ENCODE measurements at places on chromosomes 1 and 21. TPM values are rescaled to one million over a fixed set of nuclear protein-coding genes. Genes with fewer than 3 reads are reported as not detected.

GRCh38 chr1:3703786-3704371 is 48.4 kb upstream of the CCDC27 start:
- DNase-seq = no peak

DNA sequence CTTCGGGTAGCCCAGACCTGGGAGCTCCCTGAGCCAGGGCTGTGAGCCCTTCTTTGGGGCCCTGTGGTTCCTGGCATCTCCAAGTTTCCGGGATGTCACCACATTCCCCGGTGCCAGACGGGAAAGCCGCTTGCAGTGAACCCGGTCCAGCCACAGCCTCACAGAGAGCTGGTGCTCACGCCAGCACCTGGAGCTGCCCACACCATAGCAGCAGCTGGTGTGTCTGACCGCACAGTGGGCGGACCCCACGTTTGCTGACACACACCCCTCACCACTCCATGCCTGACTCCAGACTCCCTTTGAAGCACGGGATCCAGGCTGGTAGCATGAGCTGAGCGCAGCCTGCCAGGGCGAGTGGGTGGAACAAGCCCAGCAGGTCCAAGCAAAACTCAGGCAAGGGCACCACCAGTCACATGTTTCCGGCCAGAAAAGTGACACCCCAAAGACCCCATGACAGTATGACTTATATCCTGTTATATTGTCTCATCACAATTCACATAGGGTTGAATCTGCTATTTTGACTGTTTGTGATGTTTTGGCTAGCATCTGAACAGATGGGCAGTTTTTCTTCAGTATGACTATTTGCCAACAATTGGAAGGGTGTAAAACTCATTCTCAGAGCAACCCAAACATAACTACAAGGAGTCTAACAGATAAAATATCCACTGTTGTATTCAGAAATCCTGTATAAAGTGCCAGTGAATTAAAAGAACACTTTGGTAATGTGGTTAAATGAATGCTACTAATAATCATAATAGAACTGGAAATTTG is 285.4 kb downstream of the SMYD3 start:
- no peak for DNase-seq

GRCh38 chr1:247933989-247934388 is 9.3 kb downstream of the OR2AJ1 start:
- DNase-seq = no peak

- DNase-seq = no peak
These were observed 8.1 kb upstream of the NTNG1 start for GRCh38 chr1:107132780-107133179.

DNA sequence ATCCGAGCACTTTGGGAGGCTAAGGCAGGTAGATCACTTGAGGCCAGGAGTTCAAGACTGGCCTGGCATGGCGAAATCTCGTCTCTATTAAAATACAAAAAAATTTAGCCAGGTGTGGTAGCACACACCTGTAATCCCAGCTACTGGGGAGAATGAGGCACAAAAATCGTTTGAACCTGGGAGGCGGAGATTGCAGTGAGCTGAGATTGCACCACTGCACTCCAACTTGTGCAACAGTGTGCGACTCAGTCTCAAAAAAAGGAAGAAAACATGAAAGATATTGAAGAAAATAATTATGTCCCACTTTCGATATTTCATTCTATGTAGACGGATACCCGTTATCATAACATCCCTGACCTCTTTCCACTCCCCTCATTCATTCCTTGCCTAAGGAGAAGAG is 19.2 kb downstream of the TUT4 start:
- DNase-seq = no peak

DNA sequence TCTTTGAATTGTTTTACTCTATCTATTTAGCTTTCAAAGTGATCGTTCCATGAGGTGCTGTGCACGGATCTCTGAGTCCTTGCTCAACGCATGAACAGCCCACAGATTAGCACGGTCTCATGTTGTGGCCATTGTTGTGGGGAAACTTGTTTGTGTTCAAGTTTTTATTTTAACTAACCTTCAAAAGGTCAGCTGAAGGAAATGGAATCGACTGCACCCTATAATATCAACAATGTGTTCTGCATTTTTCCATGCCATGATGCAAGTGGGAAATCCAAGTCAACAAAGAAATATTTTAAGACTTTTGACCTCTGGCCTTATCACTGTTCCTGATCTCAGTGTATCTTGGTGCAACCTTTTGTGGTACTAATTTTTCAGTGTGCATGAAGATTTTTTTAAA is 6.1 kb downstream of the SH2D1B start:
- DNase-seq = peak; percentile 59

DNA sequence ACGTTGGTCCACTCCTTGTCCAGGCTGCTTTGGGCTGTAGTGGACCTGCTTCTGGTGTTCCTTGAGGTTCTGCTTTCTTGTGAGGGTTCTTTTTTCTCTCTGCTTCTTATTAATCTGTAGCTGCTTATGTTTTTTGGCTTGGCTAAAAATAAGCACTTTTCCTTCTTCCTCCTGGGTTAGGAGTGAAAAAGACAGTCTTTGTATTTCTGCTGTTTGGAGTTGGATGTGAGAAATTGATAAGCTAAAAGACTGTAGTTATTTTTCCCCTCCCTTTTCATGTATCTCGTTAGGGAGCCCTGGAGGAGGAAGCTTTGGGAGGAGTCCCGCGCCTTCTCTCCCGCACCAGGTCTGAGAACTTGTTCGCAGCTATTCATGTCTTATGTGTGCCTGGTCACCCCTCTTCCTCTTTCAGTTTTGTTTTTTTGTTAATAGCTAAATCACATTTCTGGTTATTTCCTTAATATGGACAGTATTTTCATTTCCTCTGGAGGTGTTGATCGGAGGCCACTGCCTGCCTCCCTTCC is 79.0 kb downstream of the GALNT2 start:
- DNase-seq = no peak

GRCh38 chr1:14320518-14320917 is 278.0 kb upstream of the KAZN start:
- peak; percentile 6 for DNase-seq

- DNase-seq = peak; percentile 87
These were observed 140.4 kb upstream of the UBE2U start for GRCh38 chr1:64062941-64063581.

- no peak for DNase-seq
These were observed 278.5 kb downstream of the KCNH1 start for GRCh38 chr1:210855440-210855839.

ALPL gene
- total RNA-seq = 1.3 TPM

CD84 gene
- total RNA-seq = not detected

HRNR gene
- total RNA-seq = not detected

S100A5 gene
- total RNA-seq = 0.32 TPM

KANK4 gene
- not detected for total RNA-seq

AVPR1B gene
- total RNA-seq = not detected

Data from fibroblast of villous mesenchyme (primary cell).